ENCODE measurements at places on chromosomes 13 and 19. TPM values are rescaled to one million over a fixed set of nuclear protein-coding genes. Genes with fewer than 3 reads are reported as not detected.

The NDFIP2 gene
- 2.9 TPM for polyA plus RNA-seq

The F2RL3 gene
- polyA plus RNA-seq, result not detected

The UBE2S gene
- 30.1 TPM for polyA plus RNA-seq

The RASAL3 gene
- polyA plus RNA-seq, result 25.3 TPM

The ELAVL1 gene
- polyA plus RNA-seq, result 48.0 TPM

The KATNAL1 gene
- 6.3 TPM for polyA plus RNA-seq

The FARP1 gene
- 0.56 TPM for polyA plus RNA-seq
